ENCODE measurements at places on chromosomes 16 and 17.

GRCh38 chr17:40290629-40291280 is 3.1 kb downstream of the CDC6 start:
- no peak for DNase-seq

DNA sequence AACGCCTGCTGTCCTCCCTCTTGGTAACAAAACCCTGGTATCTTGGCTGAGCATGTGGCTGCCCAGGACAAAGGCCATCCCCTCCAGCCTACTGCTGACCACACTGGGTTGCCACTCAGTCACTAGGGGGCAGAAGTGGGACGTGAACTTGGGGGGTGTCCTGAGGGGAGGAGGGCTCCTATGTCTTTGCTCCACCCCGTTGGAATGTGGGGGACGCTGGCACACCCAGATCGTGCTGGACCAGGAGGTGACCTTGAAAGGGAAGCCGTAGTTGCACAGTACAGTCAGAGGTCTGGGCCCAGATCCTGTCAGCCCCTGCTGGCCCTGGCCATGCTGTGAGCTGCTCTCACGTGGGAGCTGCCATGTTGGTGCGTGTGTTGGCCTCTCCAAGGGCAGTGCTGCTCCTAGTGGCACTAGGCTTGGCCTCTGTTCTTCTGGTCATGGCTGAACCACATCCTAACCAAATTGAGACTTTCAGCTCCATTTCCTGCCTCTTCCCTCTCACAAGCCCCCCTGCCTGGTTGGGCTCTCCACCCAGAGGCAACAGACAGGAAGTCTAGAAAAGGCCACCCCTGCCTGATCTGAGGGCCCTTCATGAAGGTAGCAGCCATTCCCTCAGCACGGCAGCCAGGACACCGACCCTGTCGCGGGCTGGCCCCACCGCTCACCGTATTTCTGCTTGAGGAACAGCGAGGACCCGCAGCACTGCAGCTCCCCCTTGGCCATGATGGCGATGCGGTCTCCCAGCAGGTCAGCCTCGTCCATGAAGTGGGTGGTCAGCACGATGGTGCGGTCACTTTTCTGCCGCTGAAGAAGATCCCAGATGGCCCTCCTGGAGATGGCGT is 29.0 kb upstream of the RNPS1 start:
- DNase-seq: no peak

DNA sequence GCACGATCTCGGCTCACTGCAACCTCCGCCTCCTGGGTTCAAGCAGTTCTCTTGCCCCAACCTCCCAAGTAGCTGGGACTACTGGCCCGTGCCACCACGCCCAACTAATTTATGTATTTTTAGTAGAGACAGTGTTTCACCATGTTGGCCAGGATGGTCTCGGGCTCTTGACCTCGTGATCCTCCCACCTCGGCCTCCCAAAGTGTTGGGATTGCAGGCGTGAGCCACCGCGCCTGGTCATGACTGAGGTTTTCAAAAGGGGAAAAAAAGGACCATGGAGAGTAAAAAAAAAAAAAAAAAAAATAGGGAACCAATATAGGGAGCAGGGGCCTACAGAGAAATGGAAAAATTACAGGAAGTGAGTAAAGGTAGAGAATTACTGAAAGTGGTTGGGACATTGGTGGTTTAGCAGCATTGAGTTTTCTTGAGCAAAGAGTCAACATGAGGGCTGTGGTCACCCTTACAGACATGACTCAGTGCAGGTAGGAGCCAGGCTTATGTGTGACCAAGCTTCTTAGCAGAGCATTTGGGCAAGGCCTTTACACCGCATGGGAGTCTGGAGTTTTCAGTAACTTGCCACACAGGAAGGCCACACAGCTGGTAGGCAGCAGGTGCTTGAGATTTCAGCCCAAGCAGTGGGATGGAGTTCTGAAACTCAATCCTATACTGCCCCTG is 447.3 kb downstream of the HS3ST3B1 start:
- DNase-seq: no peak

- no peak for DNase-seq
Observed at GRCh38 chr16:17343028-17343427, 127.7 kb downstream of the XYLT1 start.

GRCh38 chr16:57383276-57384247 is 11.3 kb downstream of the CX3CL1 start:
- no peak for DNase-seq

DNA sequence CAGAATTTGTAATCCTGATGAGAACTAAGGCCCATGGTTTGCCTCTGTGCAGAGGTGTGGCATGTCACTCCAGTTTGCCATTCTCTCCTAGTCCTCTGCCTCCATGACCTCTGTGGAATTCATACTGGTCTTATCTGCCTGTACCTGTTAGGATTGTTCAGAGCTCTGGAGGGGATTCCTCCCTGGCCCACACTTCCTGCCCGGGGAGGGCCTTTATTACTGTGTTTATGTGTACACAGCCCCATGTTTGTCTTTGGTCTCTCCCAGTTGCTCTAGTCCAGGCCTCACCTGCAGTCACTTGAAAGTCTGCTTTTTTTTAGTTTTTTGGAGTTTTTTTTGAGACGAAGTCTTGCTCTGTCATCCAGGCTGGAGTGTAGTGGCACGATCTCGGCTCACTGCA is 36.4 kb downstream of the RHBDL3 start:
- DNase-seq: no peak

DNA sequence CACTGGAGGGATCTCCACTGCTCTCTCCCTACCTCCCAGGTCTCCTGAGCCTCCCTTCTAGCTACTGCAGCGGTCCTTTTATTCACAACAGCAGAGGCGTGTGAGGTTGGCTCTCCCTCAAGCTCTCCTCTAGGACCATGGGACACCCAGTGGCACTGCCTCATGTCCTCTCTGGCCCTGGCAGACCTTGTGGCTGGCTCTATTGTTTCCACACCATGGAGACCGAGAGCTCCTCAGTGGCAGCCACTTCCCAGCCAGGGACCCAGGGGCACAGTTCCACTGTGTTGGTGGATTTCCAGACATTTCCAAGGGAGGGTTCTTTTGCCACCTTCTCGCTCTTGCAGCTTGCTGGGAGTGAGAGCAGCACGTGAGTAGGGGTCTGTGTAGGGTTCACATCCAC is 204.9 kb downstream of the AXIN2 start:
- DNase-seq: no peak

GRCh38 chr16:70679671-70680494 is 6.0 kb downstream of the MTSS2 start:
- DNase-seq: no peak

- no peak for DNase-seq
Observed at GRCh38 chr16:48608871-48609651, 919 bp downstream of the N4BP1 start.

- DNase-seq: no peak
Observed at GRCh38 chr16:69568676-69569075, 2.9 kb downstream of the NFAT5 start.

DNA sequence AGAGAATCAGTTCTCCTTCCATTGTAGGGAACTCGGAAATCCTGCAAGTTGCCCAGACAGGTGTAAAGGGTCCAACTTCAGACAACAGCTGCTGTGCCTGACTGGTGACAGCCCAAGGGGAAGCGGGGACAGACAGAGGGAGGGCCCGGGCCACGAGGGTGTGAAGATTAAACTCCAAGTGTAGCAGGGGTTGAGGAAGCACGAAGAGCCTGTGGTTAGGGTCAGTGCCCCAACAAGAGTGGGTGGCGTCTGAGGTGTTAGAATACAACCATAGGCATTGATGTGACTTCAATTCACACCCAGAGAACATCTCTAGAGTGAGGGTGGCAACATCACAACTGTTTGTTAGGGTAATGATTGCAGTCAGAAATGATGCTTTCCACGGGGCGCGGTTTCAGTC is 39.1 kb downstream of the ASPA start:
- DNase-seq: no peak

- DNase-seq: no peak
Observed at GRCh38 chr17:82647593-82648164, 565 bp downstream of the WDR45B start.

DNA sequence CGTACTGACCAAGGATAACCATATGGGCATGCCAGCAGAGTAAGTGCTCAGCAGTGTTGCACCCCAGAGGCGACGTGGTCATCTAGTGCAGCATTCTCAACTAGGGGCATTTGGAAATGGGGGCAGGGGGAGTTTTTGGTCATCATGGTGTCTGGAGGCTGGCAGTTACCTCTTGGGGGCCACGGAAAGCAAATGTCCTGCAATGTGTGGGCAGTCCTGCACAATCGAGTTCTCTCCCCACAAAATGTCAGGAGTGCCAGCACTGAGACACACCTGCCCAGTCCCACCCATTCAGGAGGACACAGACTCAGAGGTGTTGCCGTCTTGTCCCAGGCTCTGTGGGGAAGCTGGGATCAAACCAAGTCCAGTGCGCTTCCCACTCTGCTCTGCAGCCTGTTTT is 3.0 kb downstream of the RASL10B start:
- DNase-seq: no peak

- no peak for DNase-seq
Observed at GRCh38 chr17:180381-181244, 837 bp downstream of the DOC2B start.

DNA sequence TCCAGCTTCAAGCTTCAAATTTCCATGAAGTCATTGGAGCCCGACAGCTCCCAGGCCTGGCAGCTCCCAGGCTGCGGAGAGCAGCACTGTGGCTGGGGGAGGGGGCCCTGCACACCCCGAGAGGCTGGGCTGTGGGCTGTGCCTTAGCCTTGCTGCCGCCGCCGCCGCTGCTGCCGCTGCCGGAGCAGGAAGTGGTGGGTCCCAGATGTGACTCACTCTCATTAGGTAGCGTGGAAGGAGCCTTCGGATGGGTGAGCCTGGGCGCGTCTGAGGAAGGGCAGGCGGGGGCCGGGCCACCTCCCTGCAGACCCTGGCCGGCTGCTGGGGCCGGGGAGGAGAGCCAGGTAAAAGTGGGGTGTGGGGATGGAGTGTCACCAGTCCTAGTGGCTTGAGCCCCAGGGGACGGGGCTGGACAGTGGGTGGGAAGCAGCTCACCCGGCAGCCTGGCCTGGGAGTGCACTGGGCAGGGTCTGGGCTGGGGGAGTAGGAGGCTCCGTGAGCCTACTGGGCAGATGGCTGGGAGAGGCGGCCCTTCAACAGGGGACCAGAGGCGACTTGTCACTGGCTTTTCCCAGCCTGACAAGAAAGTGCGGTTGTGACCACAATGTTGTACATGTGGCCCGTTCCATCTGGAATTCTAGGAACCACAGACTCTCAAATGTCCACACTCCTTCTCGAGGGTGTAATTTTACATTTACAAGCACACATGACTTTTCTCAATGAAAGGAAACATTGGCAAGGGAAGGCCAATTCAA is at the start of gene ADCY7:
Gene ADCY7 (plus strand): TSS at position 215 of the 755 bp plus-strand sequence. CDS start 21,629 bp downstream, outside the sequence.
- no peak for DNase-seq

DNA sequence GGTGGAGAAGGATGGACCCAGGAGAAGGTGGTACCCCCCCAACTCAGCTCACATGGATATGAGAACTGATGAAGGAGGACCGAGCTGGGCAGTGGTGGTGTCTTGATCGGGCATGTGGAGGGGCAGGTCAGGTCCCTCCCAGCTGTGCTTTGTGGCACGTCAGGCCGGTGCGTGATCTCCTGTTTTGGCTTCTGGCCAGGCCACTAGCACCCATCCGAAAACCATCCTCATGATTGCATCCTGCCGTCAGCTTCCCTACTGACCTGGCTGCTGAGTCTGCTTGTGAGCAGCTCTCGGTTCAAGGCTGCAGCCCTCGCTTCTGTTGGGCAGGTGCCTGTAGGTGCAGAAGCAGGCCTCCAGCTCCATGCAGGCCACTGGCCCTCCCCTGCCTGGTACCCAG is 53.1 kb downstream of the PLD6 start:
- DNase-seq: no peak

GRCh38 chr17:42922294-42922693 is 21.7 kb downstream of the G6PC1 start:
- DNase-seq: no peak

- no peak for DNase-seq
Observed at GRCh38 chr16:2470603-2471015, 488 bp upstream of the NTN3 start.

- DNase-seq: no peak
Observed at GRCh38 chr17:50144845-50145531, 5.5 kb downstream of the PPP1R9B start.

DNA sequence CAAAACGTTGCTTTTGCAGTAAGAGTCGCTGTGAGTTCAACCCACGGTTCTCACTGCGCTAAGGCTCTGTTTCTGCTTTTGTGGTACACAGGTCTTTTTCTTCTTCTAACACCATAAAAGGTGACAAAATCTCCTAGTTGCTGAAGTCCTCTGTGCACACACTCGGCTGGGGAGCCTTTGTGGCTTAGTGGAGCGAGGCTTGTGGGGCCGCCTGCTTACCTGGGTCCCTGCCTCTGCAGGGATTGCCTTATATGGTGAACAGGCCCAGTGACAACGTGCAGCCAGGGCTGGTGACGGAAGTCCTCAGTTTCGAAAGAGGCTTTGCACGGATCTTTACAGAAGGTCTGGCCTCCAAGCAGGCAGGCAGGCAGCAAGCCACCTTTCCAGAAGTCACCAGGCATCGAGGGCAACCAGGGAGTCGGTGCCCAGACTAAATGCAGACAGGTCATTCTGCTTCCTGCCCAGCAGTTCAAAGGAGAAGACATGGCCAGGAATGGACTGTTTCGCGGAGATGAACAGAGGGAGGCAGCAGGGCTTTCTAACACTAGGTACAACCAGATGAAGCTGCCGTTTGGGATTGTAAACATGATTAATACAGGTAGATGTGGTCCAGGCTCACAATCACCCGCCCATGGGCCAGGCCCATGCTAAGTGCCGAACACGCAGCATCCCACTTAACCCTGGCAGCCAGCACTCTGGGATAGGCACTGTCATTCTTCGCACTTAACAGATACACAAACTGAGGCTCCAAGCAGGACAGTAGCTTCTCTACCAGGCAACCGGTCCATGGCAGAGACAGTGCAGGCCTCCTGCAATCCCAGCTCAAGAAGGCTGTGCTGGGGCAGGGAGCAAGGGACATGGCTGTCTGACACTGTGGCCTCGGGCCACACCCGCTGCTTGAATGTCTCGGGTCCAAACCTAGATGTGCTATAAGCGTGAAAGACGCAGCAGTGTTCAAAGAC is 10.7 kb upstream of the MEAK7 start:
- DNase-seq: no peak

GRCh38 chr17:71080937-71081336 is 911.6 kb downstream of the KCNJ2 start:
- no peak for DNase-seq

- DNase-seq: no peak
Observed at GRCh38 chr17:53093391-53093790, 729.3 kb upstream of the KIF2B start.

GRCh38 chr17:62899361-62899760 is 66.7 kb upstream of the TANC2 start:
- DNase-seq: no peak

- DNase-seq: no peak
Observed at GRCh38 chr17:60406887-60407286, 15.0 kb upstream of the USP32 start.

DNA sequence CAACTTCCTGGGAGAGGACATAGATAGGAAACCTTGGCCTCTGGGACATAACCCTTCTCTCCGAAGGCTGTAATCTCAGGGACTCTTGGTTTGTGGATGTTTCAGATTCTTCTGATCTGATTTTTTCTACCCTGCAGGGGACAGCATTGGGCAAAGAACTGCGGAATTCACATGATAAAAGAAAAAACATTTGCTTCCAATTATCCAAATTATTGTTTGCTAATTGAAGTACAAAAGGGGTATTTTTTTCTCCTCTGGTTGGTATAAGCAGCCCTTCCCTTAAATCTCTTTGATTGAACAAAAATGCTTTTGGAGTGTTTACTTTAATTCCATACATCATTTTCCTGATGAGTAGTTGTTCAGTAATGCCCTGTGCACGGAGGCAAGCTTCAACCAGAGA is 251.7 kb upstream of the IRX3 start:
- DNase-seq: no peak

All from forelimb muscle (tissue), 1 donor.